ENCODE measurements at places on chromosomes 13 and 19.

DNA sequence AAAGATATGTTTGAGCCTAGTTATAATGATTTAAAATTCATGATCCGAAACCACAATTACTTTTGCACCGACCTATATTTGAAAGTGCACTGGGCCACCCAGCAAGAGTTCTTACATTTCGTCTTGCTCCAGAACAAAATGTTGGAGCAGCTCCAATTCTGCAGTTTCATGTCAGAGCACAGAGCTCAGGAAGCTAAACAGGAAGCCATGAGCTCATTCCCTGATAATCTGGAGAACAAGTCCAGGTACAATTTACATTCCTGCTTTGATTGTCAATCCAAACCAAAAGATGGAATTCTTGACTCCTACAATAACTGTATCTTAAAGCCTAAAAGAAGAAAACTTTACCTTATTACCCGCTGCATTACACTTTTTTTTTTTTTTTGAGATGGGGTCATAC is 131.8 kb downstream of the KCTD12 start:
- peak; percentile 41 for DNase-seq

DNA sequence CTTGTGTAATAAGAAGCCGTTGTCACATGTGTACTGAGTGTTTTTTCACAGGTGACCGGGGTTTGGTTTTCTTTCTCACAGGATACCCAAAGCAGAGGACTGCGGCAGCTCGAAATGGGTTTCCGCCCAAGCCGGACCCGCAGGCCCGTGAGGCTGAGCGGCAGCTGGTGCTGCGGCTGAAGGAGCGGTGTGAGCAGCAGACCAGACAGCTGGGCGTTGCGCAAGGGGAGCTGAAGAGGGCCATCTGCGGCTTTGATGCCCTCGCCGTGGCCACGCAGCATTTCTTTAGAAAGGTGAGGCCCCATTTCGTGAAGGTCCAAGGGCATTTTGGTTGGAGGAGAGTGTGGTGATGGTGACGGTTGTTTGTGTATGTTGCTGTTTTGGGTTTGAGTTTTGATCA is 236.3 kb downstream of the SLC7A1 start:
- no peak for DNase-seq

- DNase-seq: no peak
Observed at GRCh38 chr13:48891586-48891985, 84.1 kb upstream of the FNDC3A start.

GRCh38 chr13:100980171-100980570 is 305.6 kb upstream of the TMTC4 start:
- no peak for DNase-seq

DNA sequence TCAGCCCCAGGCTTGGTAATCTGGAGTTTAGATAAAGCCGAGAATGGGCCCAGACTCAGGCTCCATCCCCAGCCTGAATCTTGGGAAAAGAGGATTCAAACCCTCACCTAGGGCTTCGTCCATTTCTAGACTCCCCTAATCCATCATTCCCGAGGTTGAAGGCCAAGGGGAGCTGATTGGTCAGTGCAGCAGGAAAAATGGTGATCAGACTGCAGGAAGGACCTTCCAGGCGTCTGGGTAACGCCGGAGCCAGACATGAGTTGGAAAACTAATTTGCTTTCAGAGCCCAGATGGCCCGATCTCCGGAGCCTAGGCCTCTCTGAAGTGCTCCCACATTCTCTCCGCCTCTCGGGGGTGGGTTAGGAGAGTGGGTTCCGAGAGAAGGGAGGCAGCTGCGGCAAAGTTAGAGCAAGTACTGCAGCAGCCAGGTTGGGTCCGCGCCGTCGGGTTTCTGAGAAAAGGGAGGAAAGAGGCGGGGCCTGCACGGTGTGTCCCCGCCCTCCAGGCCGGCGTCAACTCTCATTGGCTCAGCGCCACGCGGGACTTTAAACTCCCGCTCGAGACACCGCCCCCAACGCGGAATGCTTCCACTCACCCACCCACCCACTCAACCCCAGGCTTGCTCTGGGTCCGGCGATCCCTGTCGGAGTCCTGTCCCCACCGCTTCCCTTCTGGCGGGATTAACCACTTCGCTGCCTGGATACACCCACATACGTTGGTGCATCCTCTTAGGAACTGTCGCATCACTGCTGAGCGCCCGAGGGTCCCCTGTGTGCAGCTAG is 788 bp upstream of the RTBDN start:
- DNase-seq: no peak

DNA sequence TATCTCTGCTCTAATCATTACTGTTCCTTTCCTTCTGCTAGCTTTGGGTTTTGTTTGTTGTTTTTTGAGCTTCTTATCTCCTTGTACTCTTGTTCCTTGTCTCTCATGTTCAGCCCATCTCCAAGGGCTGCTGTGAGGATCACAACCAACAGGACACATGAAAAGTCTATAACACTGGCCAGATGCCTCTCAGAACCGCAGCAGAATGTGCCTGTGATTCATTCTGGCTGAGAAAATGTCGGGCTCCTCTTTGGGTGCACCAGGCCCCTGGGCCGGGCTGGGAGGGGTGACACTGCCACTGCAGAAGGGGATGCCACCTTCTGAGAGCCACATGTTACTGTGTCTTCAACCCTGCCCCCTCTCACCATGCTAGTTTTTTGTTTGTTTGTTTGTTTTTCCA is 48.0 kb downstream of the GGACT start:
- DNase-seq: no peak

- DNase-seq: peak; percentile 42
Observed at GRCh38 chr13:87498681-87499080, 172.5 kb upstream of the SLITRK5 start.

GRCh38 chr19:39709026-39709872 is 5.0 kb downstream of the LGALS14 start:
- DNase-seq: no peak

GRCh38 chr19:6772028-6772865 is at the start of gene VAV1:
VAV1 (plus strand) TSS chr19:6772708; CDS start chr19:6772808, 100 bp downstream.
- DNase-seq: no peak

- no peak for DNase-seq
Observed at GRCh38 chr13:90719461-90719860, 628.0 kb upstream of the MIR17HG start.

- DNase-seq: no peak
Observed at GRCh38 chr19:44092108-44092507, 2.1 kb upstream of the ZNF224 start.

DNA sequence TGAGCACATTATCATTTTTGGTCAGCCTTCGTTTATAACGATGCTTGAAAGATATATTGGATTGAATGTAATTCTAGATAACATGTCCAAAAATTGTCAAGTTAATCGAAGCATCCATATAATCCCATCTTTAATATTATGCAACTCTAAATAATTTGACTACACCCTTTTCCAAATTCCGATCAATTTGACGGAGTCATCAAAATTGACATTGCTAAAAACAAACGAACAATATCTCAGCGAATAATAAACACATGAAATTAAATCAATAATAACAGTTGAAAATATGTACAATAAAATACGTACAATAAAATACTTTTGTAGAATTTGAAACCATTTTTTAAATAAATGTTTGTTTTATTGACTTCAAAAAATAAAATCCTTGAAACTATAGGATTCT is 1516.4 kb downstream of the EFNB2 start:
- no peak for DNase-seq

DNA sequence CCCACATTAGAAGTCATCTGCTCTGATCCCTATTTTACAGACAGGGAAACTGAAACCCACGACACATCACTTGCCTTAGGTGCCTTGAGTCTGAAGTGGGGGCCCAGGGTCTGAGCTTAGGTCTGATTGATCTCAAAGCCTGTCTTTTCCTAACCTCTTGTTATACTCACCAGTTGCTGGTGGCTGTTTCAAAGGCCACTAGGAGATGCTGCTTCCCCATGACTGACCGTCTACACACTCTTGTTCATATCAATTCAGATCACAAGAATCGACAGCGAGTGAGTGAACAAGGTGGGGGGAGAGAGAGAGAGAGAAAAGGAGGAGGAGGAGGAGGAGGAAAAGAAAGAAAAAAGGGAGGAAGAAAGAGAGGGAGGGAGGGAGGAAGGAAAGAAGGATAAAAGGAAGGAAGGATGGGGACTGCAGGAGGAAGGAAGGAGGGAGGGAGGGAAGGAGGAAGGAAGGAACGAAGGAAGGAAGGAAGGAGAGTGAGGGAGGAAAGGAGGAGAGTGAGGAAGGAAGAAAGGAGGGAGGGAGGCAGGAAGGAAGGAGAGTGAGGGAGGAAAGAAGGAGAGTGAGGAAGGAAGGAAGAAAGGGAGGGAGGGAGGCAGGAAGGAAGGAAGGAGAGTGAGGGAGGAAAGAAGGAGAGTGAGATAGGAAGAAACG is 3.3 kb downstream of the OR10H1 start:
- DNase-seq: no peak

GRCh38 chr13:110436276-110436675 is 125.2 kb downstream of the RAB20 start:
- DNase-seq: peak; percentile 84

- DNase-seq: no peak
Observed at GRCh38 chr19:50796128-50796633, 6.0 kb downstream of the ACP4 start.

- DNase-seq: no peak
Observed at GRCh38 chr19:49875857-49876421, 1.2 kb downstream of the AKT1S1 start.

DNA sequence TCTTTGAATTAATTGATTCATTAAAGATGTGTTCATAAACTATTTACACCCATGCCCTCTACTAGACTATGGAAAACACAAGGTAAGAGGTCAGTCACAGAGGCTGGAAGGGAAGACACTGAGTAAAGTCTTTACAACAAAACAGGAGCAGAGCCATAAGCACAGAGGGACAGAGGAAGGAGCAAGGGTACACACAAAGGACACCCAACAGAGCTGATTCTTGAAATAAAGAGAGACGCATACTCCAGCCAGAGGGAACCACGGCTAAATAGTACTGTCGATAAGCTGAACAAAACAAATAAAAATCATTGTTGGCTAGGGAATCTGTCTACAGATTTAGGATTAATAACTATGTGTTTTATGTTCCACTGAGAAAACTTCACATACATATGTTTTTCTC is 289.2 kb downstream of the EFNB2 start:
- DNase-seq: no peak

- no peak for DNase-seq
Observed at GRCh38 chr19:31626941-31627340, 277.7 kb upstream of the TSHZ3 start.

GRCh38 chr13:43731296-43731695 is 55.5 kb downstream of the ENOX1 start:
- DNase-seq: no peak

DNA sequence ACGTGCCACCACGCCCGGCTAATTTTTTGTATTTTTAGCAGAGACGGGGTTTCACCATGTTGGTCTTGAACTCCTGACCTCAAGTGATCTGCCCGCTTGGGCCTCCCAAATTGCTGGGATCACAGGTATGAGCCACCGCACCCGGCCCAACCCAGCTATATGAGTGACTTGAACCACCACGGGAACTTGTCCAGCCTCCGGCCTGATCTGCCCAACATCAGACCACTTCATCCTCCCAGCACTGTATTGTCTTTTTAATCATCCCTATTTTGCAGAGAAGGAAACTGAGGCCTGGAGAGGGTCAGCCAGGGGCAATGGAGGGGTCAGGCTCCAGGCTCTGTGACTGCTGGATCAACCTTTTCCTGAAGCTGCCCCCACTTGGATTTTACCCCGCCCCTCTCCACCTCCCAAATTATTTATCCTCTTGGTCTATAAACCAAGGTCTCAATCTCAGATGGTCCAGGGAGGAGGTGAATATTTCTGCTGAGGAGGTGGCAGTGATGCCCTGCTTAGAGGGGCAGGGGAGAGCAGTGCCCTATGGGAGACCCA is 893 bp upstream of the PLIN3 start:
- no peak for DNase-seq

DNA sequence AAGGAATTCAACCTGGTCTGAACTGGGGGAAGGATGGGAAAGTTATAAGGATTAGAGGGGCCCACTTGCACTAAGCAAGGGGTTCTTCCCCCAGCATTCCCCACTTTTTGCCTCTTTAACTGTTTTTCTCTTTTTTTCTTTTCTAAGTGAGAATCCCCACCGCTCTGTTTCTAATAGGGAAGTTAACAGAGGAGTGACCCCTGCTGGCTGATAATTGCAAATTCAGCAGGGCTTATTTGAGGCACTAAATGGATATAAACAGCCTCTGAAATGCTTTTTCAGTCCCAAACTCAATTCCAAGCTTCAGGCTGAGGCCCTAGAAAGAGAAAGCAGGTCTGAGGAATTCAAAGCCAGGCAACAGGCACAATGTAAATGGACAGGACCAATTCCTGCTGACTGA is 38.2 kb upstream of the CEACAM21 start:
- no peak for DNase-seq

DNA sequence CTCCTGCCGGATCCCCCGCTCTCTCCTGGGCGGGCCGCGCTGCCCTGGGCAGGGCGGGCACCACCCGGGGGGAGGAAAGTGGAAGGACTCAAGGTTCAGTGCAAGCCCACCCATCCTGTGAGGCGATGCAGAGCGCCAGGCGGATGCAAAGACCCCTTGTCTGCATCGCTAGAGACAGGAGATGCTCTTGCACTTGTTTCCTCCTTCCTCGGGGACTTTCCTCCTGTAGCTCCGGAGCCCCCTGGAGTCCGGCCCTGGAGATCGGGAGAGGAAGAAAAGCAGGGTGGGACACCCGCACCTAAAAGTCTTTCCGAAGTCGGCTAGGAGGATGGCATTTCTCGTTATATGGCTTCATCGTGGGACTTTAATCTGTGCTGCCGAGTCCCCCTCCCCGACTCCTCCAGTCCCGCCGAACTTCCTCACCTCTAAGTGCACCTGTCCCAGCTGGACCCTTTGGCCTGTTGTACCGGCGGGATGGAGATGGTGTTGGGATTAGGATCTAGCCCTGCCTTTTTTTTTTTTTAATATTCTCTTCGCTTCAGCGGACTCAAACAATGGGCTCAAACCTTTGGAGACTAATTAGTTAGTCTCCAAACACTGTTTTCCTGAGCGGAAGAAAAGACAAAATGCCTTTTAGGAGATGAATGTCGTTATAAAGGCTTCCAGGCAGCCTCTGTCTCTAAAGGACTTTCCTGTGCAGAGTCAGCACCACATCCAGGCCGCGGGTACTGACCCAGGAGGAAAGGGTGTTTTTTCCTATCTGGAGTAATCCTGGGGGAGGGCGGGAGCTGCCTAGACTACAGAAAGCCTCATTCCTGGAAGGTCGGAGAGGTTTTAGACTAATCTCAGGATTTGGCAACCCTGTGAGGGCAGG is 725 bp downstream of the FAM124A start:
- no peak for DNase-seq

DNA sequence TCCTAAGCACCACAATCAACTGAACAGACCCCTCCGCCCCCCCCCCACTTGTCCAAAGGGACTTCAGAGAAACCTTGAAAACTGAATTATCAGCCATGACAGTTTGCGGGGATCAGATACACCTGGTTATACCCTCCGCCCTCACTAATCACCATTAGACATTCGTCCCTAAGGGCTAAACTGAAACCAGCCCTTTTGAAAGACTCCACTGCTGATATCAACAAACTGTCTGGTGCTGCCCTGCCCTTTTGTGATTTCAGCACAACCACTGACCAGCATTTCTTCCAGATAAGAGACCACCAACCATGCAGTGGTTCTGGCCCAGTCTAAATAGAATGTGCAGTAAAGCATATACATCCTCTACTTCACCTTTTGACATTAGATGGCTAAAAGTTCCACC is 1422.9 kb downstream of the EFNB2 start:
- no peak for DNase-seq

- DNase-seq: no peak
Observed at GRCh38 chr13:100917011-100917410, 242.4 kb upstream of the TMTC4 start.
